ENCODE measurements at places on chromosomes 11 and 22.

GRCh38 chr11:103050351-103050750, 41.6 kb downstream of the DCUN1D5 start:
- DNase-seq = no peak

DNA sequence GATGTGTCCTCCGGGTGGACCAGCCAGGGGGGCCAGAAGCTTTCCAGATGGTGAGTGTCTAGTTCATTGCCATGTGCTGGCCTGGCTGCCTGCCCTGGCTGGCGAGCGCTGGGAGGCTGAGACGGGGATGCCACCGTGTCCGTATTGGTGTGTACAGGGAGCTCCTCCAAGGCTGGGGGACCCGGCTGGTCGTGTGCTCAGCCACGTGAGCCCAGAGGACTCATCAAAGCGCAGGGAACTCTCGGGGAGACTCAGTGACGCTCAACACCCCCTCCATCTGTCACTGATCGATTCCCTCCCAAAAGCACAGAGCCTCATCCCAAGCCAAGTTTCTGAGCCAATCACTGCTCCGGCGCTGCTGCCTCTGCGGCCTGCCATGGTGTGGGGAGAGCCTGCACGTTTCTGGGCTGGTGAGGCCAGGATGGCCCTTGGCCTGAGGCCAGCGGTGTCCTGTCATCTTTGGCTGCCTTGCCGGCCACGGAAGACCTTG, 423.7 kb downstream of the SHANK2 start:
- DNase-seq = no peak

GRCh38 chr11:119055901-119056300, 1.1 kb downstream of the HYOU1 start:
- no peak for DNase-seq

DNA sequence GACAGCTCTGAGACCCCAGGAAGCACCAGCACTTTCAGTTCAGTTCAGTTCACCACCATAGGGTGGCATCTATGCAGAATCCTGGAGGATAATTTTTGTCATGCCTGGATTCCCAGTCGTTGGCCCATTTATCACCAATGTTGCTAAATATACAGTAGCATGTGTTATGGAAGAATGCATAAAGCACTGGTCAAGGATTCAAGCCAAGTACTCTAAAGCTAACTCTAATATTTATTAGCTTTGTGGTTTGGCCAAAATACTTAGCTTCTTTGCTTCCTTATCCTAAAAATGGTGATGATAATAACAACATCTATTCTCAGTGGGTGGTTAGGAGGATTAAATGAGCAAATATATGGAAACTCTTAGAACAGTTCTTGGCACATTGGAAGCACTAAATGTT, 294.7 kb upstream of the ZC3H12C start:
- no peak for DNase-seq

DNA sequence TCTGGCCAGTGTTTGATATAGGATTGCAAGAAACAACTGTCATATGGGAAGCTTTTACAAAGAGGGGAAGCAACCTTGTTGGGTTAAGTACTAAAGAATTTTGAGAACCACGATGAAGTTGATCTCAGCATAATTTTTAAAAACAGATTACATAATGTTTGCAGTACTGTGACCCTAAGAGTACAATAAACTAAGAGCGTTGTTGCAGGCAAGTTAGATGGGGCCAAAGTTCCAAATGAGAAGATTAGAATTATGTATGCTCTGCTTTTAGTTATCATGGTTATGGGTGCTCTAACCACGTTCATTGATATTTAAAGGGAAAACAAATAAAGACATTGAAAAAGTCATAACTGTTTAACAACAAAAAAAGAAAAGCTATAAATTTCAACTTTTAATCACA, 177.5 kb downstream of the CNTN5 start:
- DNase-seq = no peak

DNA sequence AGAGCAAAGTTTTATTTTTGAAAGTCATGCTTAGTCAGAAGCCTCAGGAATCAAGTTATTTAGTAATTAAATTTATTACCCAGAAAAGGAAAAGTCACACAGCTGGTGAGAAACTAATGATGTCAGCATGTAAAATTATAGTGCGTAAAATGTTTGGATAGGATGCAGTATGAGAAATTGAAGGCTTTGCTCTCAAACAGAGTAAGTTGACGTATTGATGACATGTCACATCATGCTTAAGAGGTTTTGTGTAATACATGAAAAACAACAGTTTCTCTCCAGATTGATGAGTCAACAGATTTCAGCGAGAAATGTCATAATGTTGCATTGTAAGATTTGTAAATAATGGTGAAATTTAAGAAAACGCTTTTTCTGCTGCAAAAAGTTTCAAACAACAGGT, 769.8 kb downstream of the METTL15 start:
- DNase-seq = no peak
